Daoy (cell line): ENCODE measurements at places on chromosomes 4 and X. TPM values are rescaled to one million over a fixed set of nuclear protein-coding genes. Genes with fewer than 3 reads are reported as not detected.

The SCFD2 gene
- total RNA-seq, result 20.6 and 20.8 TPM in 2 replicates

The PARM1 gene
- total RNA-seq, result 0.63 TPM in 1 of 2 replicates, not detected in the other

The EMCN gene
- not detected in 2 replicates for total RNA-seq

The SRPX2 gene
- total RNA-seq, result 21.7 and 30.6 TPM in 2 replicates

The TRIM61 gene
- not detected in 2 replicates for total RNA-seq

The SPANXN4 gene
- total RNA-seq, result not detected in 2 replicates

The MAPK10 gene
- total RNA-seq, result 0.06 TPM in 1 of 2 replicates, not detected in the other

The TREX2 gene
- total RNA-seq, result 1.3 TPM in 1 of 2 replicates, not detected in the other

The PALLD gene
- 36.4 and 50.0 TPM in 2 replicates for total RNA-seq

The EXOC1L gene
- total RNA-seq, result not detected in 2 replicates

The TNMD gene
- not detected in 2 replicates for total RNA-seq

The MAGEA2 gene
- total RNA-seq, result 7.7 and 14.8 TPM in 2 replicates

The WDR17 gene
- total RNA-seq, result 4.2 and 6.6 TPM in 2 replicates

The MAGEA8 gene
- total RNA-seq, result not detected in 2 replicates

The CYSLTR1 gene
- not detected in 2 replicates for total RNA-seq

The CLGN gene
- total RNA-seq, result 9.3 and 9.4 TPM in 2 replicates

The PDE6B gene
- 0.51 and 4.2 TPM in 2 replicates for total RNA-seq

The SAGE1 gene
- total RNA-seq, result not detected in 2 replicates

The PPAT gene
- total RNA-seq, result 22.3 and 26.3 TPM in 2 replicates

The TCEAL2 gene
- total RNA-seq, result 9.1 and 16.8 TPM in 2 replicates

The SERTM2 gene
- not detected in 2 replicates for total RNA-seq

The RIPPLY1 gene
- total RNA-seq, result not detected in 2 replicates

The OGT gene
- 32.4 and 44.0 TPM in 2 replicates for total RNA-seq

The AGTR2 gene
- not detected in 2 replicates for total RNA-seq

The CXCL10 gene
- 0.77 and 0.86 TPM in 2 replicates for total RNA-seq

The HMX1 gene
- total RNA-seq, result 2.7 and 5.0 TPM in 2 replicates

The FOXR2 gene
- total RNA-seq, result 6.0 and 7.2 TPM in 2 replicates

The CCDC160 gene
- not detected in 2 replicates for total RNA-seq

The IDUA gene
- total RNA-seq, result 1.0 and 2.3 TPM in 2 replicates

The POF1B gene
- not detected in 2 replicates for total RNA-seq

The ETDB gene
- not detected in 2 replicates for total RNA-seq

The SMS gene
- total RNA-seq, result 344 and 384 TPM in 2 replicates

The CYTL1 gene
- total RNA-seq, result 15.8 and 22.1 TPM in 2 replicates

The PLA2G12A gene
- 5.3 and 7.6 TPM in 2 replicates for total RNA-seq

The CLIC2 gene
- 4.4 and 11.5 TPM in 2 replicates for total RNA-seq

The OTC gene
- not detected in 2 replicates for total RNA-seq

The FABP2 gene
- not detected in 2 replicates for total RNA-seq
